ENCODE measurements at places on chromosomes 16 and 17. TPM values are rescaled to one million over a fixed set of nuclear protein-coding genes. Genes with fewer than 3 reads are reported as not detected.

C17orf78 gene
- total RNA-seq: not detected

GJC1 gene
- 32.5 TPM for total RNA-seq

CCDC47 gene
- 41.0 TPM for total RNA-seq

MRPL10 gene
- total RNA-seq: 10.7 TPM

LMF1 gene
- 11.4 TPM for total RNA-seq

UMOD gene
- not detected for total RNA-seq

MPP3 gene
- total RNA-seq: 49.0 TPM

DOC2A gene
- 6.2 TPM for total RNA-seq

CD300LB gene
- not detected for total RNA-seq

MBTD1 gene
- 60.2 TPM for total RNA-seq
